Renal cortical epithelial cell (primary cell): ENCODE measurements at places on chromosomes 16 and 17. TPM values are rescaled to one million over a fixed set of nuclear protein-coding genes. Genes with fewer than 3 reads are reported as not detected.

Gene FLYWCH2
- 39.4 and 39.9 TPM in 2 replicates for total RNA-seq

Gene CPNE7
- 11.9 and 45.5 TPM in 2 replicates for total RNA-seq

Gene RBFOX1
- total RNA-seq, result not detected in 2 replicates

Gene SLC16A6
- total RNA-seq, result 0.05 TPM in 1 of 2 replicates, not detected in the other

Gene HNF1B
- 16.8 and 87.9 TPM in 2 replicates for total RNA-seq

Gene KPNB1
- 421 and 446 TPM in 2 replicates for total RNA-seq

Gene TBC1D3C
- total RNA-seq, result not detected in 2 replicates

Gene C16orf46
- 1.7 and 3.7 TPM in 2 replicates for total RNA-seq

Gene KRT13
- not detected in 2 replicates for total RNA-seq

Gene UBFD1
- 107 and 193 TPM in 2 replicates for total RNA-seq

Gene EEF2K
- total RNA-seq, result 16.9 and 19.8 TPM in 2 replicates

Gene GDPD3
- total RNA-seq, result 0.15 TPM in 1 of 2 replicates, not detected in the other

Gene GFAP
- total RNA-seq, result 1.2 and 8.2 TPM in 2 replicates

Gene USH1G
- total RNA-seq, result not detected in 2 replicates

Gene TBX2
- 2.1 and 4.8 TPM in 2 replicates for total RNA-seq

Gene CBX8
- 6.1 and 7.8 TPM in 2 replicates for total RNA-seq

Gene ASIC2
- 2.1 and 13.6 TPM in 2 replicates for total RNA-seq

Gene RFWD3
- total RNA-seq, result 26.1 and 28.5 TPM in 2 replicates

Gene ABCA3
- 13.2 and 16.5 TPM in 2 replicates for total RNA-seq

Gene SLFN12
- total RNA-seq, result 22.1 and 67.0 TPM in 2 replicates

Gene RAB37
- 0.20 and 0.52 TPM in 2 replicates for total RNA-seq

Gene NOG
- total RNA-seq, result 1.1 and 38.7 TPM in 2 replicates
